ENCODE measurements at places on chromosomes 13 and 19.

GRCh38 chr13:28408235-28408848 is 86.6 kb downstream of the FLT1 start:
- no peak for DNase-seq

DNA sequence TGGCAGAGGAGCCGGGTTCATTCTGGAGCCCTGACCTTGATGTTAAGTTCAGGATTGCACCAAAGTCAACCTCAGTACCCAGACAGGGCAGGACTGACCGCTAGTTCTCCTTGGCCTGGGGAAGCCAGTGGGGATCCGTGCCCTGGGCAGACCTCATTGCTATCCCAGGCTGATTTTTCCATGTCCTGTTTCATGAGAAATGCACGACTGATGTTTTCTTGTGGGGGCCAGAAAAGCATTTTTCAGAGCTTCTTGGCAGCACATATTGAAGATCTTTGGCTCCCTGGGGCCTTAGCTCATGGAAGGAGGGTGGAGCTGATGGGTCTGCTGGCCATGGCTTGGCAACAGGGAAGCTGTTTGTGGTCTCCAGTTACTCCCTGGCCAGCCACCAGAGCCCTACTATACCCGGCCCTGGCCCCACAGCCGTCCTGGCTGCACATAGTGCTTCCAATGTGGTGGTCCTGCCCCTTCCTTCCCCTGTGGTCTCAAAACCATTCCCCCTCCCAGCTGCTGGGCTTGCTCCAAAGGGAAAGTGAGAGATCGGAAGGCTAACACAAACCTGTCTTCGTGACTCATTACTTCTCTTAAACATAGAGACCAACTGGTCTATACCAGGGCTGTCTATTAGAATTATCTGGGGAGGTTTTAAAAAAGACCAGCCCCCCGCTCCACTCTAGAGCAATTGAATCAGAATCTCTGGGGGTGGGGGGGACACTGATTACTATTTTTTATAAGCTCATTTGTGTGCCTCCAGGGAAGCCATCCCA is 11.2 kb downstream of the IL17D start:
- no peak for DNase-seq

DNA sequence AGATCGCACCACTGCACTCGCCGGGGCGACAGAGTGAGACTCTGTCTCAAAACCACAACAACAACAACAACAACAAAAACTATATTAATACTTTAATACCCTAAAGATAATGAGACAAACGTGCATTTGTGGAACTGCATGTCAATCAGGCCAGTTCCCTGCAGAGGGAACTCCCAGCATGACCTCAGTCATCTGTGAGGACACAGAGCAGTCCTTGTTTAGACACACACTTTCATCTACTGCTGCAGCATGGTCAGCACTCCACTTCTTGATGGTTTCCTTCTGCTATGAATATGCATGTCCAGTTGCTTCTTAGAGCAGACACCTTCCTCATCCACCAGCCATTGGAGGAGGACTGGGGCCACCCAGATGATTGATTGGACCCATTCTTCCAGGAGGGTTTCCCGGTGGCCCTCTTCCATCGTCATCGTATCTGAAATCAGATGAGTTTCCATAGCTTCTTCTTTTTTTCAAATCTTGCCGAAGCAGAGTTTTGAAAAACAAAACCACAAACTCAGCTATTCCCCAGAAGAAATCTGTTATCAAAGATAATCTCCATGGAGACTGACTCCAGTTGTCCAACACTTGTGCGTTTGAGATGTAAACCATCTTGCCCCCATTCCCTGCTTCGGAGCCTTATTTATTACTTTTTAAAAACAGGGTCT is 26.5 kb downstream of the ZNF607 start:
- DNase-seq: no peak

DNA sequence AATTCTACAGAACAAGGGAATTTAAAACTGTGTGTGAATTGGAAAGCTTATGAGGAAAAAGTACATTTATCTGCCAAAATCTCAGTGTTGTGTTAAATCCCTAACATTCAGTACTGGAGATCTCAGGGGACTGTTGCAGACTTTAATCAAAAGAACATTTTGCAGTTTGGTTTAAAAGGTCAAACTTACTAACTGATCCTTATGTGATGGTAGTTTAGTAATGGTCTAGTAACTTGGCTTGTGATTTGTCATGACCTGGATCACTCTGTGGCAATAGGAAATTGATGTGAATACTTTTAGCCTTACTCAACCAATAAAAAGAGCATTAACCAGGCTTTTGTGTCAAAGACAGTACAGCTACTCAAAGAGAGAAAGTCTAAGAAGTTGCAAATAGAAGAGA is 862.1 kb upstream of the MIR17HG start:
- no peak for DNase-seq

- DNase-seq: peak; percentile 63
Measured at GRCh38 chr19:56477429-56478338, 539 bp upstream of the ZNF667 start.

- no peak for DNase-seq
Measured at GRCh38 chr13:44402899-44403445, 29.3 kb downstream of the SERP2 start.

- no peak for DNase-seq
Measured at GRCh38 chr19:54287456-54287855, 6.5 kb upstream of the LILRB2 start.

DNA sequence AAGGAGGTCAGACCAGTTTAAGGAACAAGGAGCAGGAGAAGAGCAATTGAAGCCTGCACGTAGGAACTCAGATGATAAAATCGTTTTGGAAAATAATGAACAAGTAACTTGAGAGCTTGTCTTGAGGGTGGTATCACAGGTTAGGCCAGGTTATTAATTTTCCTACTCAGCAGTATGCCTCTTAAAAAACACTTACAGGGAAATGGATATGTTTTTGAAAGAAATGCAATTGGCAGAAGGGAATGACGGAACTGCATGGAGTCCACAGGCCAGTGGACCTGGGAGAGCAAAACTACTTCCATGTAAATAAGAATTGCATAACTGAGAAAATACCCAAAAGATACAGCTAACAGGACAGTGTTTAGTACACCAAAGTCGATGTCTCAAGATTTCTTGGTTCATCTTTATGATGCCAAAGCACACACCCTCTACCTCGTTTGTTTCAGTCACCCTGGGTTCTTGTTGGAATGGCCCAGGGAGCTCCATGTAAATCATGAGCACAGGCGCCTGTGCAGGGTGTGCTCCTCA is 35.2 kb downstream of the MBNL2 start:
- DNase-seq: no peak

GRCh38 chr13:30751183-30751933 is 16.0 kb downstream of the ALOX5AP start:
- no peak for DNase-seq

GRCh38 chr13:108996430-108996829 is 367.0 kb downstream of the MYO16 start:
- DNase-seq: no peak

GRCh38 chr19:39405958-39406655 is 540 bp upstream of the ZFP36 start:
- DNase-seq: peak; percentile 88

Data from stimulated activated CD4-positive, alpha-beta T cell treated with anti-CD3 and anti-CD28 coated beads, Interleukin-4, amount 100 ng/mL, for 1 hour (primary cell).